ENCODE measurements at places on chromosomes 1 and 21. TPM values are rescaled to one million over a fixed set of nuclear protein-coding genes. Genes with fewer than 3 reads are reported as not detected.

Gene ZBTB8B
- 0.35 TPM for total RNA-seq

DNA sequence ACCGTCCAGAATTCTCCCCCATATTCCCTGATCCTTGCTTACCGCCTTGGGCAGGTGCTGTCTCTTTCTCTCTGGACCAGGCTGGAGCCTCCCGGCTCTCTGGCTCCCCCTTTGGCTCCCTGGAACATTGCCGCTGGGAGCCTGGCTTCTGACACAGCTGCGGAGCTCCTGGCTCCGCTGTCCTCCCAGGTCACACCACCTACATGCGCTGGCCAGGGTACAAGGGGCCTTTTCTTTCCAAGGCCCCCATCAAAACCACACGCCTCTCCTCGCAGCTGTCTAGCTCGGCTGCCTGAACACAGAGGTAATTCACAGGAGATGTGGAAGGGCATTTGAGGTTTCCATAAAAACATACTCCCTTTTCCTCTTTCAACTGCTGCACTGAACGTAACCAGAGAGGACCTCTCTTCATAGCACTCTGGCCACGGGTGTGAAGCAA is 7.5 kb upstream of the ZNF648 start:
- peak; percentile 97 for DNase-seq

- DNase-seq = no peak
Measured at GRCh38 chr21:45122432-45123132, 48.2 kb downstream of the ADARB1 start.

DNA sequence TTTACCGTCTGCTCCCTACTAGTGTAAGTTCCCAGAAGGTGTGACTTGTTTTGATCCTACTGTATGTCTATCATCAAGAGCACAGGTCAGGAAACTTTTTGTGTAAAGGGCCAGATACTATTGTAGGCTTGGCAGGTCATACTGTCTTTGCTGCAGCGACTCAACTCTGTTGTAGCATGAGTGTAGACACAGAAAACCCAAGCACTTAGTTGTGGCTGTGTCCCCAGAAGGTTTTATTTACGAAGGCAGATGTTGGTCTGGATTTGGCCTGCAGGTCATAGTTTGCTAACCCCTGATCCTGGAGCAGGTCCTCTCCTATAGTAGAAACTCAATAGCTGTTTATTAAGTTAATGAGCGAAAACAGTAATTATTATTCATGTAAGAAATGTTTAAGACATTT is 365.9 kb upstream of the B3GALT2 start:
- DNase-seq = no peak

- DNase-seq = no peak
Measured at GRCh38 chr21:14763695-14764064, 217.6 kb upstream of the SAMSN1 start.

- DNase-seq = no peak
Measured at GRCh38 chr1:202807451-202807925, 733 bp downstream of the KDM5B start.
